ENCODE measurements at places on chromosomes 7 and 10.

DNA sequence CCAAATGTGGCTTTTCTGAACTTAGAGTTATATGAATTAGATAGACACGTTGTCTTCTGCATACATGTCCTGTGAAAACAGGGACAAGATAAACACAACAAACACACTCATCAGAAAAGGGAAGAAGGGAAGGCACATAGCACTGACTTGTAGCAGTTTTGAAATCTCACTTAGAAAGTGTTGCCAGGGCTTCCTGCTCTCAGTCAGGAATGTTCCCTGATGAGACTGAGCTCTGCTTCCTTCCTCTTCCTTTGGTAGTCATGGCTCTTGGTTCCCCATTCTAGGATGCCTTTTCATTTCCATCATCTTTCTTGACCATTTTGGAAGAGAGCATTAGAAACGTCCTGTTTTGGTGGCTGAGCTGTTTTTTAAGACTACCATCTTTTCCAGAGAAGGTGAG, 233.8 kb upstream of the LYZL1 start:
- DNase-seq = no peak

DNA sequence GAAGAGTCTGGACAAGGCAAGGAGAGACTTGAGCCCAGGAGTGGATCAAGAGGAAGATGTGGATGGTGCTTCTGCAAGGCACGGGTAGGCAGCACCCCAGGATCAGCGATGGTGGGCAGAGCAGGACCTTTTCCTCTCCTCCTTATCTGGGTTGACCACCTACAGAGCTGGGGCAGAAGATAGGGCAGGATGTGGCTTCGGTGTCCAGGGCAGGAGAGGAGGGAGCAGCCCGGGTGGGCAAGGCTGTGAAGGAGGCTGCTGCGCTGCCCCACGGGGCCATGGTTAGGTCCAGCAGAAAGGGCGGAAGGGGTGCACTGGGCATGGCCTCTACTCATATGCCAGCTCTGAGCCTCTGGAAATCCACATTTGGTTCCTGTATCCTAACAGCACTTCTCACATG, 20.0 kb upstream of the PARP12 start:
- no peak for DNase-seq

- DNase-seq = no peak
These were observed 579.4 kb downstream of the SDK1 start for GRCh38 chr7:3880228-3880987.

- DNase-seq = no peak
These were observed 28.6 kb downstream of the JAZF1 start for GRCh38 chr7:28151965-28152364.

GRCh38 chr10:110479710-110480109, 18.0 kb upstream of the DUSP5 start:
- no peak for DNase-seq

DNA sequence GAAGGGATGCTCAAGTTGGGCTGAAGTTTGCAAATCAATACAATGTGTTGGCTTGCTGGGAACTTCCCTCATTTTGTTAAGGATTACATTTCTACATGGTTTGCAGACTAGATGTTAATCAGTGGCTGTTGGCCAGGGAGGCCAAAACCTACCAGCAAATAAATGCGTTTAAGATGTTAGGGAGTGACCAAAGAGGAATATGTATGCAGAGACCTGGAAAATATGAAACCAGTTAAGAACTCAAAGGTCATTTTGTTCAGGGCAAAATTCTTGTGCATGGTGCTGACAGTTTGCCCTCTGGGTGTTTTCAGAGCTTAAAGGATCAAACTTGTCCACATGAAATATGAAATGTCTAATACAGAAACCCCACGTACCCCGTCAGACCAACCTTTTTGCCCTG, 30.3 kb downstream of the GATA3 start:
- DNase-seq = no peak

DNA sequence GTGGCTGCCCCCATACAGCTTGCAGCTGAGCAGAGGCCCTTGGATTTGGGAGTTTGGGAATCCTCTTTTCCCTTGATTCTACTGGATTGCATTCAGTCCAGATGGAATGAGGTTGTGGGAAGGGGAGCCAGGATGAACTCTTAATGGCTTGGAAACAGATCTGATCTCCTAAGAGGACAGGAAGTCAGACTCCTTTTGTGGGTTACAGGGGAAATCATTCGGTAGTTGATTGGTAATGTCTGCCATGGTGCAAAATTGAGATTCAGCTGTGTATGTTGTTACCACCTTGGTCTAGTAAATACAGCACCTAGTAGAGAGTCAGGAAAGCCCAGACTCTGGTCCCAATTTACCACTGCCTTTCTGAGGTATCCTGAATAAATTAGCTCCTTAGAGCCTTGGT, 144.2 kb upstream of the TNRC18 start:
- DNase-seq = no peak

DNA sequence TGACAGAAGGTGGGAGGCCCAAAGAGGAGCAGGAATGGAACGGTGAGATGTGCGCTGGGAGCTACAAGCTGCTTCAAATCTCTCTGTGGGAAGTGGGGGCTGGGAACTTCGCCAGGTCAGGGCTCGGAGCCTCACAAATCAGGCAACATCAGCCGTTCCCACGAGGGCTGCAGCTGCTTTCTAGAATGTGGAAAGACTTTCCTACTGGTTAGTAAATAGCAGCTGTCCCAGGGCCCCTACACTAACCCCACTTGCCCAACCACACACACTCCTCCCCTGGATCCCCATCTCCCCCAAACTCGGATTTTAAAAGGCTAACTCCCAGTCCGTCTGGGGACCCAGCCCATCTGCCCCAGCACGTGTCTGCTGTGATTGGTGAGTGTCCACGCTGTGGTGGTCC, 40.6 kb upstream of the PITRM1 start:
- no peak for DNase-seq

Measured in AG08396 (cell line).